ENCODE measurements at places on chromosomes 2 and 18. TPM values are rescaled to one million over a fixed set of nuclear protein-coding genes. Genes with fewer than 3 reads are reported as not detected.

Gene DSG3
- not detected for total RNA-seq

Gene TYMS
- total RNA-seq, result 22.6 TPM

Gene GAL3ST2
- not detected for total RNA-seq

Gene C2orf72
- total RNA-seq, result under 0.01 TPM

Gene GAREM1
- 1.4 TPM for total RNA-seq

Gene CDKL4
- 0.51 TPM for total RNA-seq

Gene CABLES1
- total RNA-seq, result 43.3 TPM

Gene SNRPD1
- total RNA-seq, result 24.2 TPM

Gene IL1R1
- total RNA-seq, result 24.2 TPM

Gene ACADL
- 0.19 TPM for total RNA-seq

DNA sequence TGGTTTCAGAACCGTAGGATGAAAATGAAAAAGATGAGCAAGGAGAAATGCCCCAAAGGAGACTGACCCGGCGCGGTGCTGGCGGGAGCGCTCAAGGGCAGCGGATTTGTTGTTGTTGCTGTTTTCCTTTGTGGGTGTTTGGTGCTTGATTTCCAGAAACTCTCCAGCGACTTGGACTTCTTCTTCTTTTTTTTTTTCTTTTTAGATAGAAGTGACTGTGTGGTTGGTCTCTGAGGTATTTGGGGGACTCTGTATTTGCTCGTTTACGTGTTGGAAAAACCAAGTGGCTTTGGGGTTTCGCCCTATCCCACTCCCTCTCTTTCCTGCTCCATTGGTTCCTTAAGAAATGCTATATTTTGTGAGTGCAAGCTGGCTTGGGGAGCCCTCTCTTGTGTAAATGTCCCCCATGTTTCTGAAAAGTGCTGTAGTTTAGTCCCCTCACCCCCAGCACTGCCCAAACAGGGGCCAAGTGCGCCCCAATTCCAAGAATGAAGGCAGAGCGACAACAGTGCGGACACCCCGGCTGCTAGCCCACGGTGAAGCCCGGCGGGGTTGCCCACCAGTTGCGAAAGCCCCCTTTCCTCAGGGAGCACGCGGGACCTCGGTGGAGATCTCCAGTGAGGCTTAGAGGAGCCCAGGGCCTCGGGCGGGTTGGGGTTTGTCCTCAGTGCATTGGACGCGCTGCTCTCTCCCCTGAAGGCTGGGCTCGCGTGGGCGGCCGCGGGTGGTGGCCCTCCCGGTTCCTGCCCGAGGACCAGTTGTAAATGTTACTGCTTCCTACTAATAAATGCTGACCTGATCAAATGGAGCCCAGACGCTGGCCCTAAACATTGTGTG, 1.8 kb downstream of the HOXD9 start:
- DNase-seq, result no peak

GRCh38 chr2:100978582-100979191, 23.4 kb upstream of the RPL31 start:
- DNase-seq, result peak; percentile 81

GRCh38 chr2:235765181-235765820, 271.5 kb downstream of the AGAP1 start:
- peak; percentile 14 for DNase-seq

DNA sequence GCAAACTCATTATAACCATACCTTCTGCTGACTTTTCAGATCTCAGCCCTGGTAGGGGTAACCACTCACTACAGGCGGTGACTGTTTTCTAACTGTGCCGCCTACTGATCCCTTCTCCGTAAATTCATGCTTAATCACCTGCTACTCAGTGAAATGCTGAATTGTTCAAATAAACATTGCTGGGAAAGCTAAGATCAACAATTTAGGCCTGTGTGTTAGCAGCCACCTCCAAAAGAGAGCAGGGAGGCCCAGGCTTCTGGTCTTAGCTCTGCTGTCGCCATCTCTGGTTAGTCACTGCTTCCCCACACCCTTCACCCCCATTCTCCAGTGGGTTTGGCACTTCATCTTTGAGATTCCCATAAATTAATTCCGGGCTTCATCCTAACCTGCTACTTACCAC, 21.8 kb upstream of the NT5C1B start:
- no peak for DNase-seq

DNA sequence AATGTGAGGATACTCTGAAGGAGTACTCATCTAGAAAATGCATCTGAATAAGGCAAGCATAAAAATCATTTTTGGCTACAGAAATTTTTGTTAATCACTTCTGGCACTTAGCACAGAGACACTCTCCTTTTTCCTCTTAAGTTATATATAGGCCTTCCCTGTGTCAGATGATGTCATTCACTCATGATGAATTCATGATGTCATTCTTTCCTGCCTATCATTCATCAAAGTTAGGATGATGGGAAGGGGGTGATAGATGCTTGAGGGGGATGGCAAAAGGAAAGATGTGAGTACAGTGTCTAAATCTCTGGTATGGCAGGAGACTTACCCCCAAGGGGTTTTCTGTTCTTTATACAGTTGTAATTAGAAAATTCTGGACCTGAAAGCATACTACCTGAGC, 42.0 kb downstream of the MAP3K20 start:
- DNase-seq, result no peak

- no peak for DNase-seq
Observed at GRCh38 chr18:28044036-28044435, 132.9 kb downstream of the CDH2 start.

- no peak for DNase-seq
Observed at GRCh38 chr2:85846411-85846810, 42.4 kb downstream of the ST3GAL5 start.

DNA sequence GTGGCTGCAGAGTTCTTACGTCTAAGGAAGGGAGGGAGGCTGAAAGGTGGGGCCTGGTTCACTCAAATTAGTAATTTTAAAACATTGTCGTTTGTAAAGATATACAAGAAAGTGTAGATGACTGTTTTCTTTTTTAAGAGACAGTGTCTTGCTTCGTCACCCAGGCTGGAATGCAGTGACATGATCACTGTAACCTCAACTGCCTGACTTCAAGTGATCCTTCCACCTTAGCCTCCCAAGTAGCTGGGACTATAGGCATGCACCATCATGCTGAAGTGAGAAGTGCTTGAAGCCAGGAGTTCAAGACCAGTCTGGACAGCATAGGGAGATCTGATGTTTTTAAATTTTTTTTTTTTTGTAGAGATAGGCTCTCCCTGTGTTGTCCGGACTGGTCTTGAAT, 52.9 kb downstream of the HNRNPLL start:
- DNase-seq, result no peak

DNA sequence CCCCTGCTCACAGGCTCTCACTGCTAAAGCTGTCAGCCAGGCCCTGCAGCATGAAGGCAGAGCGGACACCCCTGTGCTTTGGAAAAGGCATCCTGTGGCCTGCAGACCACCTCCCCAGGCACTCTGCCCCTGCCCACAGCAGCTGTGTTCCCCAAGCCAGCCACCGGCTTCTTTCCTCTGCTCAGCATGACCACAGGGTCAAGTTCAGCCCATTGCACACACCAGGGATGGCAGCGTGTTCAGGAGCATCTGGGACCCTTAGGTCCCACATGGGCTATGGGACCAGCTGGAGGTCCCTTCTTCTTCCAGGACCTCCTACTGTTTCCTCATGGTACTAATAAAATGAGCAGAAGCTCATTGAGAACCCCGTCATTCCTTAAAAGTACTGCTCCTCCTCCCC, 118.4 kb upstream of the ACAA2 start:
- DNase-seq, result no peak

DNA sequence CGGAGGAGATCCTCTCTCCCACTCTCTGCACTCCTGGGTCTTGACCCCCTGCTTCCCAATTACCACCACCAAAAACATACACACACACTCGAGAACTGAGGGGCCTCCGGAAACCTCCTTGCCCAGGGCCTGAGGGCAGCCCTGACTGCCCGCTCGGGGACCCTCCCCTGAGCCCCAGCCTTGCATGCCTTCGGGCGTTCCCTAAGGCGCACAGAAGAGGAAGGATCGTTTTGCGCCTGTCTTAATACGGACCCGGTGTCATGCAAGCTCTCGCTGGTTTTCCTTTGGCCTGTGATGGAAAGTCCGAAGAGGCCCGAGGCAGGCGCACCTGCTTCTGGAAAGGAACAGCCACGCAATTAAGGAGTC, 19.8 kb downstream of the POU3F3 start:
- DNase-seq, result no peak

DNA sequence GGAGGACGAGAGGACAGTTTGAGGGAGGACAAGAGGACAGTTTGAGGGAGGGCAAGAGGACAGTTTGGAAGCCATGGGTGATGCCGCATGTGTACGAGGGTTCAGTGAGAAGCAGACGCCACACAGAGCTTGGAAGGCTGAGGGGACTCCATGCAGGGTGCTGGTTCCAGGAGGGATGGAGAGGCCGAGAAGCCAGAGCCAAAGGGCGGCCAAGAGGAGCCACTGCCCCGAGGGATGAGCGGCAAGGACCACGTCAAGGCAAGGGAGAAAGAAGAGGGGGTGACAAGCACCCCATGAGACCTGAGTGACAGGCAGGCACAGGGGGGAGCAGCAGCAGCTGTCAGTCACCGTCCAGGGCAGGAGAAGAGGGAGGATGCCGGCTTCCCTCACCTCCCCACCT, 385.7 kb upstream of the MYT1L start:
- no peak for DNase-seq

Data from dermis blood vessel endothelial cell (primary cell).